ENCODE measurements at places on chromosomes 3 and 15.
A peak's percentile ranks its signal among the peaks of the same experiment; 100 is the strongest.

DNA sequence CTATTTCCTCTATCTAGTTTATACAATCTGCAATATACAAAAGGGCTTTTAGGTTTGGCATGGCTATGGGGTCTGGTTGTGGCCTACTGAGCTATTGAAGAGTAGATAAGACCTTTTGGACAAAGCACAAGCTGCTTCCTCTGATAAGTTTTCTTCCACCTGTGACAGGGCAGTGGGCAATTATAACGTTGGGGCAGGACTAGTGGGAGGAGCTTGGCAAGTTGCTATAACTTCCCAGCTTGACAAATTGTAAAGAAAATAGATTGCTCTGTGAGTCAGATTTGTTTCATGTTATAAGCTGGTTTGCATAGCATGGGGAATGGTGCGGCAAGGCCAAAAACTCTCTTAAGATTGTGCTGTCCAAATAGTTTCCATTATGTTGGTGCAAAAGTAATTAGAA is 64.9 kb downstream of the SLC7A14 start:
- DNase-seq: no peak

- no peak for DNase-seq
Observed at GRCh38 chr3:99883138-99883461, 65.4 kb downstream of the CMSS1 start.

DNA sequence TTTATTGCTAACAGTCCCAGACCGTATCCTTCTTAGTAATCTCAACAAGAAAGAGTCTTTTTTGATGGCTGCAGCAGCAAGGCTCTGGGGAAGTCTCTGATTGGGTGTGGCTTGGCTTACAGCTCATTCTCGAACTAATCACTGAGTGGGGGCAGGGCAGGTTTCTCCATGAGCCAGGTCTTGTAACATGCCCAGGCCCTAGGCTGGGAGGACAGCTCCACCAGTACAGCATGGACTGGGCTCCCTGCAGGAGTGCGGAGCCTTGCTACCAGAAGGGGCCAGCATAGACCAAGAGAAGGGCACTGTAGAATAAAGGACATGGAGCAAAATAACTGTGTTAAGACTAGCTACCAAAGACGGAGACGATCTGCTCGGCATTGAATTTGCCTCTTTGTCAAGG is 7.2 kb downstream of the CD276 start:
- DNase-seq: no peak

DNA sequence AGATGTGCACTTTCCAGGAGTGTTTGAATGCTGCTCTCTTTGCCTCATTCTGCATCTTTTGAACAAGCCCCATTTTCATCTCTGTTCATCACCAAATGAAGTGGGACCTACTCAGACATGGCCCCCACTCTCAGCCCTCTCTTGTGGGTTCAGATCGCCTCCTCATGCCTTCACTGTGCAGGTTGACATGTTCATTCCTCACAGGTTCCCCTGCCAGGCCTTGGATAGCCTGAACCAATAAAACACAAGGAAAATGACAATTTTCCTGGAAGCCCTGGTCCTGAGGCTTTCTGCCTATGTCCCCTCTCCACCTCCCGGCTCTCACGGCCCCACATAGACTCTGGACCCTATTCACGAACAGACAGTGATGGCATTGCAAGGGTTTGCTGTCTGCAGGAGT is 17.7 kb downstream of the KLF15 start:
- no peak for DNase-seq

GRCh38 chr15:25691544-25692430 is 171.3 kb downstream of the ATP10A start:
- no peak for DNase-seq

DNA sequence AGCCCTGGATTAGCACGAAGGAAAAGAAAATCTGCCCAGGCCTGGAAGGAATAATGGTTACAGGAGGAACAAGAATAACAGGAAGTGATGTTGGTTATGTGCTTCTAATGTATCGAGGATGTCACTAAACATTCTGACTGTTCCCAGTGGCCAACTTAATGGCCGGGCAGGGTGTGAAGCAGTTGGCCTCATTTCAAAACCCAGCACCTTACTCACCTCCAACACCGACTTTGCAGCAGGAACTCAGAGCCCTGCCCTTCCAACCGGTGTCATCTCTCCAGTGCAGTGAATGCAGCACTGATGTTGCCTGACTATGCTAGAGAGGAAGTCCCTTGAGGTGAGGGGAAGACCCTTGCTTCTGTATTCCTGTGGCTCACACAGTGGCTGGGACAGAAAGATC is 162.4 kb upstream of the LRTM1 start:
- DNase-seq: no peak

DNA sequence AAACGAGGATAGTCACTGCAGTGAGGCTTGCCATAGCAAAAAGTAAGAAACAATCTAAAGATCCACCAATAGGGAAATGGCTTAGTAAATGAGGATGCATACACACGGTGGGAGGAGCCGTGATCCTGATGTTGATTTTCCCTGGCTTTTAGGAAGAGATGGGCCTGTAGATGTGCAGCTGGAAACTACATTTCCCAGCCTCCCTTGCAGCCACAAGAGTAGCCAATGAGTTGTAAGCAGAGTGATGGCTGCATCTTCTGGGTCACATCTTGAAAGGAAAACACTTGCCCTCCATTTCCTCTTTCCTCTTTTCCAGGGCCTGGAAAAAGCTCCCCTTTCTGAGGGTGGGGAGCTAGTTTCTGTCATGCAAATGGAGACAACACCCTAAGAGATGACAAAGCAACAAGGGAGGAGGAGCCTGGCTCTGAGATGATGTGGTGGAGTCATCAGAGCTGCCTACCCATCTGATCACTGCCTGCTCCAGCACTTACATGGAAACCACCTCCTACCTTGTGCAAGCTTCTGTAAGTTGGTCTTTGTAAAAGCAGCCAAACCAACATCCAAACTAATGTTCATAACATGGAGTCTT is 139.1 kb downstream of the TLE3 start:
- peak; percentile 42 for DNase-seq

DNA sequence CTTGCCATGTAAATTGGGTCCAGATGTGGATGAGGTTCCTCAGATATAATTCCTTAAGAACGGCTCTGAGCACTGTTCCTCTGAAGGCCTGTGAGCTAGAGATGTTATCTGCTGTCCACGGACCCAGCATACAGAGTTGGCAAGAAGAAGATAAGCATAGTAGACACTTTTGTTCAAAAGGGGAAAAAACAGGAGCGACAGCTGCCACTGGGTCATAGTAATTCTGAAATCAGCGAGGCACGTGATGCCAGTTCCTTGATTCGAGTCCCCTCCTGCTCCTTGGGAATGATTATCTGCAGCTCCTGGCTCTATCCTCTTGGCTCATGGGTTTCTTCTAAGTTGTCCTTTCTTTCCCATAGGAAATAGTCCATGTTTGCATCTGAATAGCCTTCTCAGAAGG is 2.5 kb upstream of the RAB7A start:
- no peak for DNase-seq

GRCh38 chr3:158739661-158740060 is 7.4 kb upstream of the RARRES1 start:
- no peak for DNase-seq

- DNase-seq: no peak
Observed at GRCh38 chr3:25585361-25586166, 79.1 kb downstream of the TOP2B start.

- peak; percentile 50 for DNase-seq
Observed at GRCh38 chr3:193593668-193594030, 641 bp downstream of the OPA1 start.

DNA sequence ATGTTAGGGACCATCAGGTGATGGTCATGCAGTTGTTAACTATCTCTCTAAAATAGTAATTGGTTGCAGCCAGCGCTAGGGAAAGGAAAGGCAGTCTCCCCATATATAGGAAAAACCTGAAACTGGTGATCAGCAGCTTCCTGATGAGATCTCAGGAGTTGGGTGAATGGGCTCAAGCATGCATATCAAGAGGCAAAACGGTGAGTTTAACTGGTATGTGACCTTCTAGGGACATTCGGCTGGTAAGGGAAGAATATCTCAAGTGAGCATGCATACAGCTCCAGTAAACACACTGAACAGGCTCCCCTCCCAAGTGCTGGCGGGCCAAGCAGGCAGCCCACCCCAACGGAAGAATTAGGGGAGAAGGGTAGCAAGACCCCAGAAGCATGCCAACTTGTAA is 49.3 kb upstream of the ROBO2 start:
- no peak for DNase-seq

DNA sequence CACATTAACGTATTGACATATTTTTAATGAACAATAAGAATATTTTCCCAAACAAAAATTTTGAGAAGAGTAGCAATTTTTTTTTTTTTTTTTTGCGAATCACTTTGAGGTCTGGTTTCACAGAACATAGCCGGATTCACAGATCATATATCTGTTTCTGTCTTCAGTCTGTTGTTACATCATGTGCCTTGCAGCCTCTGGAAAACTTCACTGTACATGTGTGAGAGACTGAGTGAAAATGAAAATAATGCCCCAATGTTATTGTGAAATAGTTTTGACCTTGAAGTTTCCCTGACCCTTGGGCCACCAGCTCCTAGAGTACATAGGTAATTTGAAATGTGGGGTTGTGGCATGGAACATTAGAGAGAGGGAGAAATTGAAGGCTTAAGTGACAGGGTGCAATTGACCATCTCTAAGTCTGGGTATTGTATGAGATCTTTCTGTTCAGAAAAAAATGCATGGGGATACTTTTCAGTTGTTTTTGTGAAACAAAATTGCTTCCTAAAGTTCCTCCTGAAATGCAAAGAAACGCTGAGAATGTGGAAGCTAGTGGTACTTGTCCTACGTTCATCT is 14.0 kb downstream of the ITPR1 start:
- no peak for DNase-seq

DNA sequence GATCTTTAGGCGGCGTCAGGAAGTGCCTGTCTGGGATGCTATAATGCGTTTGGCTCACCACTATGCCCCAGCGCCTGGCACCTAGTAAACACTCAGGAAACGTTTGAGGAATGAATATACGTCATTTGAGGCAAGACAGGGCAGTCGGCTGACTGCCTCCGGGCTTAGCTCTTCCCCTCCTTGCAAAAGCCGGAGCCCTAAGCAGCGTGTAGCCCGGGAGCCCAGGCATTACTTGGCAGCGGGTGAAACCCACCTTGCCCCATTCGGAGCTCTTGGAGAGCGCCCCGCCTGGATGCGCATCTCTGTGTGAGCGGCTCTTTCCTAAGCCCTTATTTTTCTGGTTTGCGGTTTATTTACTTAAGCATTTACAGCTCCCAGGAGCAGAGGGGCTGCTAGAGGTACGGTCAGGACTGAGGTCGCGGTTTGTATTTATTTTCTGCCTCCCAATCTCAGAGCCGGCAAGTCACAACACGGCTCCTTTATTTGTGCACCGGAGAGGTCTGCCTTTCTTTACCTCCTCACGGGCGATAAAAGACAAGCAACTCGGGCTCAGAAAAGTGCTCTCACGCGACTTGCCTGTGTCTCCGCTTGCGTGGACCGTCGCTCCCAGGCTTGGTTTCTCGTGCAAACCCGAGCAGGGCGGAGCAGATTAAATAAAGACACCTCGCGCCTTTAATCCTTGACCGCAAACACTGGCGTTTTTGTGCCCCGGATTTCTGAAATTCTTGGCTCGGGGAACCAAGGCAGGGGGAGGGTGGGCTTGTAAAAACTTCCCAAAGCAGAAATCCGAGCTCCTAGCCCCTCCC is 737 bp upstream of the ITPR1 start:
- DNase-seq: peak; percentile 64

GRCh38 chr15:99424131-99424571 is 141.6 kb upstream of the MEF2A start:
- DNase-seq: no peak

GRCh38 chr3:165128544-165128943 is 50.2 kb upstream of the SI start:
- DNase-seq: no peak

GRCh38 chr3:60810881-60811280 is 440.4 kb downstream of the FHIT start:
- no peak for DNase-seq

DNA sequence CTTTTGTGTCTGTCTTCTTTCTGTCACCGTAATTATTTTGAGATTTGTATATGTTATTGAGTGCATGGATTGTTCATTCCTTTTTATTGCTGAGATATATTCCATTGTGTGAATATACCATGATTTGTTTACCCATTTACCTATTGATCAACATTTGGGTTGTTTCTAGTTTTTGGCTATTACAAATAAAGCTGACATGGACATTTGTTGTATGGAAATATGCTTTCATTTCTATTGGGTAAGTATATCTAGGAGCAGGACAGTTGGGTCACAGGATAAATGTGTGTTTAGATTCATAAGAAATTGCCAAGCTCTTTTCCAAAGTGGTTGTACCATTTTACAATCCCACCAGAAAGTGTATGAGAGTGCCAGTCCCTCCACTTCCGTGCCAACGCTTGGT is 51.2 kb downstream of the PFN2 start:
- DNase-seq: no peak

GRCh38 chr3:52777959-52778805 is 783 bp downstream of the ITIH1 start:
- peak; percentile 29 for DNase-seq

GRCh38 chr3:13497386-13497785 is 17.3 kb downstream of the HDAC11 start:
- no peak for DNase-seq

All from ecto neural progenitor cell (in vitro differentiated cells).